ENCODE measurements at places on chromosomes 4 and X.
A peak's percentile ranks its signal among the peaks of the same experiment; 100 is the strongest.

GRCh38 chr4:4542774-4543485, 1.1 kb upstream of the STX18 start:
- DNase-seq = no peak
- peak overlapping the region; percentile 99 for H3K4me3 ChIP-seq
- peaks cover 12% of the 10 kb centered on the region for H3K4me1 ChIP-seq
- H3K27ac ChIP-seq = no peak overlapping the region
- H3K36me3 ChIP-seq = no peaks in the 10 kb centered on the region

DNA sequence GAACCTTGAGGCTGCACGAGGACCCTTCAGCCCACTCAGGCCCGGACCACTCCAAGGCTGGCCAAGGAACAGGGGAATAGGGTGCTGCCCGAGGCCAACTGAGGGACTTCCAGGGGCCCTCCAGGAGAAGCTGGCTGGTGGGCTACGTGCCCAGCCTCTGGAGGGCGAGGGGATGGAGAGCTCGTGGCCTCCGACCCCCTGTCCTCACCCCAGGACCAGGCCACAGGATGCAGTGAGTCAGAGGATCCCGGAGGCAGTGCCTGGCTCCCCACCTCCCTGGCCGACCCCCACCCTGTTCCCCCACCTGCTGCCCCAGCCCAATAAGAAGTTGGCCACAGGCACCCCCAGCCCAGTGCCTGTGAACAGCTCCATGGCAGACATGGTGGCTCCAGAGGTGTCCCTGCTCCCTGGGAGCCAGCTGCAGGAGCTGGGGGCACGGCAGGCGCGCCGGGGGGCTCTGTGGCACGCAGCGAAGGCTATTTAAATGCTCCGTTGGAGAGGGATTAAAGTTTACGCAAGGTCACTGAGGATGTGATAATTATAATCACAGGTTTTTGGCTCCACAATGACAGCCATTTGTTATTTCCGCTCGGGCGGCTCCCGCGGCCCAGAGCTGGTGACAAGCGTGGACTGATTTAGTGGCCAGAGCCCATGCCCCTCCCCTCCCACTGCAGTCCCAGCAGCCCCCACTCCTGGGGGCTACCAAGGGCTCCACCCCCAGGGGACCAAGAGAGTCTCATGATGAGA, 95.7 kb upstream of the NKX1-1 start:
- H3K27me3 ChIP-seq = no peaks in the 10 kb centered on the region
- DNase-seq = no peak
- H3K4me1 ChIP-seq = no peaks in the 10 kb centered on the region

DNA sequence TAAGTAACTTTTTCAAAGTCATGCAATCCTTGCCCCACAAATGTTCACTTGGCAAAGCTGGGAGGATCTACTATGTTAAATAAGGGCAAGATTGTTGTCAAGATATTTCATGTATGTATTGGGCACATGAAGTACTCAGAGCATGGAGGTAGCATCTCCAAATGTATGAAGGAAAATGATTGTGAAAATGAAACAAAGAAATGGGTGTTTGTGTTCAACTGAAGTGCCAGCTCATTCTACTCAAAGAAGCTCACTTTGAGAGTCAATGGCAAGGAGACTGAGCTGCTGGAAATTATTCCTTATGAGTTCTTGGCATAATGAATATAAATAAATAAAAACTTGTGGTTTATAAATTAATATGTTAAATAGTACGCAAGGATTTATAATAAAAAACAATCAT, 124.5 kb upstream of the ARSJ start:
- H3K4me3 ChIP-seq = no peak overlapping the region
- H3K27me3 ChIP-seq = no peaks in the 10 kb centered on the region
- H3K27ac ChIP-seq = no peak overlapping the region
- no peak for DNase-seq
- H3K36me3 ChIP-seq = no peaks in the 10 kb centered on the region

DNA sequence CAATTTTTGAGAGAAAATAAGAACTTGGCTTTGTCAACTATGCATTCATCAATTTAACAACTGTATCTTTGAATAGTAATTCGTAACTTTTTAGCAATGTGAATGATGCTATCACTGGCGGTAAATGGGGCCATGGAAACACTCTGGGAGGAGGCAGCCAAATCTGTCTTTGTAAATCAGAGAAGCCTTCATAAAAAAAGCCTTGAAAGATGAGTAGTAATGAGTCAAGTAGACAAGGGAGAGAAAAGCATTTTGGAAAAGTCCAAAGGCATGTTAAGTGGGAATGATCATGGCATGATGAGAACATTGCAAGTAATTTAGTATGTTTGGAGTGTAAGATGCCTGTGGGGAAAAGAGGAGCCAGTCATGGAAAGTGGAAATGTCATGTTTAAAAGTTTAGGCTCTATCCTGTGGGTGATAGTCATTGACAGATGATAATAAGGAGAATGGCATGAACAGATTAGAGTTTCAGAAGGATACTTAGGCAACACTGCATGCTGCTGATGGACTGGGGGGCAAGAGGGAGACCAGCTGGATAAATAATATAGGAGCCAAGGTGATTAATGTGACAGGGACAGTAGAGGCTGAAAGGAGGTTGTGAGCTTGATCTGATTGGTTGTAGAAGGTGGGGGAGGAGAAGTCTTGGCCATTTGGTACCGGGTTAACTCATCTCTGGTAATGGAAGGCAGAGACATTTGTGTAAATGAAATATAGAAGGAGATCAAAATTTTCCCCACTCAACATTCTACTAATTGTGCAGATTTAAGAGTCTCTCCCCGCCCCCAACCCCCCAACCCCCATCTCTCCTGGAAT, 16.3 kb downstream of the SPRY1 start:
- no peaks in the 10 kb centered on the region for H3K36me3 ChIP-seq
- H3K27ac ChIP-seq = no peak overlapping the region
- DNase-seq = no peak
- H3K27me3 ChIP-seq = no peaks in the 10 kb centered on the region
- H3K4me1 ChIP-seq = no peaks in the 10 kb centered on the region
